ENCODE measurements at places on chromosomes 3 and 15. TPM values are rescaled to one million over a fixed set of nuclear protein-coding genes. Genes with fewer than 3 reads are reported as not detected.

DUOXA2 gene
- not detected for total RNA-seq

MKRN2OS gene
- not detected for total RNA-seq

SERINC4 gene
- not detected for total RNA-seq

PYGO1 gene
- 6.1 TPM for total RNA-seq

C3orf22 gene
- not detected for total RNA-seq

FBXO40 gene
- total RNA-seq: not detected

GRM2 gene
- total RNA-seq: not detected

CYP8B1 gene
- not detected for total RNA-seq
